IPS-NIHi11 (cell line): ENCODE measurements at places on chromosomes 13 and 19.

GRCh38 chr13:113047587-113047986 is 58.0 kb upstream of the F7 start:
- DNase-seq: no peak

DNA sequence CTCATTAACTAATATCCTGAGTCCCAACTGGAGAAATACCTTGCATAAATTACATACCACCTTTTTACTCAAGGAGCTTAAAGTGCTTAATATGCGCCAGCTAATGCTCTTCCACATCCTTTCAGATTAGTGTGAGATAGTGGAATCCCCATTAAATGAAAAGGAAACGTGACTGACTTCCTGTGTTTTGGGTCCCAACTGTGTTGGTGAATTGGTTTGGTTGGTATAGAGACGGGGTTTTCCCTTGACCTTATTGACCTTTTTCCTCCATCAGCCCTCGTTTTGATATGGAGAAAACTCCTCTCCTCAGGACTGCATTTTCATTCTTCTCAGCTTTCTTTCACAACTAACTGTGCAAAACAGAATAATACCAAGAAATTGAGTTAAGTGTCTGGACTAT is 163.5 kb downstream of the PAN3 start:
- DNase-seq: no peak

- DNase-seq: peak; percentile 78
These were observed 7.2 kb downstream of the ZNF296 start for GRCh38 chr19:45069056-45069455.

DNA sequence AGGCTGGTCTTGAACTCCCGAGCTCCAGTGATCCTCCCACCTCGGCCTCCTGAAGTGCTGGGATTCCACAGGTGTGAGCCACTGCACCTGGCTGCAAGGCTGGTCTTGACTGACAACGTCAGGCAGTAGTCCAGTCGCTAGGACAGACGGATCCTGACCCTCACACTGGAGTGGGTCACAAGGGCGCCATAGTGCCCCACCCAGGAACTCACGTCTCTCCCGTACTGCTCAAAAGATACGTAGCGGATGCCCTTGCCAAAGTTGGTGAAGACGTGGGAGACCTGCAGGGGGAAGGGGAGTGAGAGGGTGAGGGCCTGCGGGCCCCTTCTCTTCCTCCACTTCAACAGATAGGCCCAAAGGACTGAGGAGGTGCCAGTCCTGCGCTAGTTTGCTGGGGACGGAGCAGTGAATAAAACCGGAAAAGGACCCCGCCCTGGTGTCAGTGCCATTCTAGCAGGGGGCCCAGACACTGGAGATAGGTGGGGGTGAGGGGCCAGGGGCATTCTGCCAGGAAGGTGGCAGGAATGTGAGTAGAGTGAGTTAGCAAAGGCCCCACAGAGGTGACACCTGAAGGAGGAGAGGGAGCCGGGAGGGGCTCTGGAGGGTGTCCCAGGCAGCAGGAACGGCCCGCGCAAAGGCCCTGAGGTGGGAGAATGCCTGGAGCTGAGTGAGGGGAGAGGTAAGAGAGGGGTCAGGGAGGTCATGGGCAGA is 11.9 kb downstream of the MRPS12 start:
- DNase-seq: no peak

- no peak for DNase-seq
These were observed 502.0 kb downstream of the LIG4 start for GRCh38 chr13:107713314-107713713.

DNA sequence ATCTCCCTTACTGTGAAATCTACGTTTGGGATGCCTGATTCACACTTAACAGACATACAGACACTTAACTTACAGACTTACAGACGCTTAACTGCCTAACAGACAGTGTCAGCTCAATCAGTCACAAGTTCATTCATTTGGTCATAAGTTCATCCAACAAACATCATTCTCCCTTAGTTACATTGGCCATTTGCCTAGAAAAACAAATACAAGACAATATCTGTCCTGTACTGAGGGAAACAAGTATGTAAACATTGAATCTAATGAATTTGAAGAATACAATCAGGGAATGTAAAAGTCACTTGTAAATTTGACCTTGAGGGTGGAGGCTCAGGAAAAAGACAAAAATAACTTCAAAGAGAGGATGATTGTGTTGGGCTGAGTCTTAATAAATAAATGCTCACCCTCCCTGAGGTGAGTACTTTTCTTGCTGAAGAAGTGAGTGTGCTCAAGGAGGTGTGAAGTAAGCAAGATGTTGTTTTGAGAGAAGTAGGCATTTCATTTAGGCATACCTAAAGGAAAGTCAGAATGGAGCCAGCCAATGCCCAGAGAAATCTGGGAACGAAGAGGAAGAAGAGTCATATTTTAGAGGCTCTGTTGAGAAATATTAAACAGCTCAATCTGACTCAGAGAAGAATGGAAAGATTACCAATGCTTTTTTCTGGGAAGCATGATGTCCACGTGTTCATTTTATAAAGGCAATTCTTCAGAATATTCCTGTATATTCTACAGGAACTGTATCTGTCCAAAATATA is 958.4 kb upstream of the SLC10A2 start:
- DNase-seq: no peak

DNA sequence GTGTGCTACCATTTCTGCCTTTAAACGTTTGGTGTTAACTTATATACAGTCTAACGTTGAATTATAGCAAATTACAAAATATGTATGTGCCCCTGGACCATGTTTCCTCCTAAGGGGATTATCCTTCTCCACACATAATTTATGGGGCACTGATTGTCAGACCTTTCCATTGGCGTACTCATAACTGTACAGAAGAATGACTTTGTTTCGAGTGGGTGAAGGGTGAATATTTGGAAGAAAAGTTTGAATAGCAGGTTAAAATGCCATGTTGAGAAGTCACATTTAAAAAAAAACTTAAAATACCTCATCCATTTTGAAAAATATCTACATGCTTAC is 58.8 kb downstream of the SLC10A2 start:
- DNase-seq: no peak

GRCh38 chr13:41707194-41707821 is 250.0 kb downstream of the RGCC start:
- DNase-seq: no peak

DNA sequence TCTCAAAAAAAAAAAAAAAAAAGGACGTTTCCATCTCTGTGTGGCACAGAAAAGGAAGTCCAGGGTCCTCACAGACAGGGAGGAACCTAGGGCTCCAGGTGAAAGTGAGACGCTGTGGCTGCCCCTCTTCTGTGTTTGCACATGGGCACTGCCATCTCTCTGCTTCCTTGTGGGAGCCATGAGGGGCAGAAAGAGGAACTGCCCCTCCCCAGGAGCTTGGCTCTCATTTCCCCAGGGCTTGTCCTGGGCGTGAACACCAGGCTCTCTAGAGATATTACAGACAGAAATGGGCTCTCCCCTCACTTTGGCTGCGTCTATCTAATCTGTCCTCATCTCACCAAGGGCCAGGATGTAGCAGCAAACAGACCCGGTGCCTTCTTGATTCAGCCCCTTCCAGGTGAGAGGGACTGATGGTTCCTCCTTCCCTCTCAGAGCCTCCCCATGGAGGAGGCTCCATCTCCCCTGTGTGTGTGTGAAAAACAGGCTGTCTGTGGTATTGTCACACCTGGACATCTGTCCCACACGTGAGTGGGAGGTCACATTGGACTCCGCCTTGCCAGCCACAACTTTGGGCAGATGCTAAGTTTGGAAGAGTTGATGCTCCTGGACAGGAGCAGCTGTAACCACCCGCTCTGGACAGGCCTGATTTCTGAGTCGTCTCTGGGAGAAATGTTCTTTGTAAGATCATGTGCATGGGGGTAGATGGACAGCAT is 840 bp upstream of the LILRA4 start:
- DNase-seq: no peak

GRCh38 chr13:113157206-113157928 is 1.1 kb upstream of the PROZ start:
- no peak for DNase-seq

DNA sequence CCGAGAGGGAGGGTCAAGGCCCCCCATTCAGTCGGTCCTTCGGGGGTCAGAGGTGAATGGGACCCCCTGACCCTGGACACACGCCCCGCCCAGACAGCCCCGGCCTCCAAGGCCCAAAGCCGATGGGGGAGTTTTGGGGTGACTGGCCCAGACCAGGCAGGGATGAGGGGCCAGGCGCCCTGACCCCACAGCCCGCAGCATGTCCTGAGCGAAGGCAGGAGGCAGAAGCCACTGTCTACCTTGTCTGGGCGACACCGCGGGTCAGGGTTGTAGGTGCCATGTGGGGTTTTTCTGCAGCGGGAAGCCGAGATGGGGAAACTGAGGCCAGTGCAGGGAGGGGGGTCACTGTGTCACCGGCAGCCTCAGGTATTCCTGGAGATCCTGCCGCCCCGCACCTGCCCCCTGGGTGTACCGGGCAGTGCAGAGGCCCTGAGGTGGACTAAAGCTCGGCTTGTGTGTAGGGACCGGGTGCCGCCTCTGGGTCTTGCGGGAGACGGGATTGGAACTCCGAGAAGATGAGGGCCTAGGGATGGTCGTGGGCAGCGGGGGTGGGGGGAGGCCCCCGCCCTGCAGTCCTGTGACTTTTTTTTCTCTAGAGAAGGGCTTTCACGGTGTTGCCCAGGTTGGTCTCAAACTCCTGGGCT is 8.5 kb downstream of the ARID3A start:
- no peak for DNase-seq

- no peak for DNase-seq
These were observed 275.0 kb upstream of the DACH1 start for GRCh38 chr13:72141855-72142519.

DNA sequence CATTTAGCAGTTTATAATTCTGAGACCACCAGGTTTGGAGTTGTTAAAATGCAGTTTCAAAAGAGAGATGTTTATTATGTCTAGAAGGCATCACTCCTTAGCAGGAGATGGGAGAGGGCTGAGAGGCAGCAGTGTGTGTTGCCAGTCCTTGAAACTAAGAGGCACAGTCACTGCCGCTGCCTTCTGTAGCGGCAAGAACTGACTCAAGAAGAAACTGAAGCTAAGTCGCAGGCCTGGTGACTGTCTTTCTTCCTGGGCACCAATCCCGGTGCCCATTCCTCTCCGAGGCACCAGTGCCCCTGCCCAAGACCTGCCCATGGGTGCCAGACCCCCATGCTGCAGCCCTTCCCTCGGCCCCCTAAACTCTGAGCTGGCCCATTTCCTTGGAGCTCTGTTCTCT is 20.1 kb downstream of the N4BP2L1 start:
- DNase-seq: no peak

- DNase-seq: no peak
These were observed 23.1 kb downstream of the TMED1 start for GRCh38 chr19:10812902-10813404.

- no peak for DNase-seq
These were observed 15.3 kb downstream of the SYMPK start for GRCh38 chr19:45847663-45848062.

DNA sequence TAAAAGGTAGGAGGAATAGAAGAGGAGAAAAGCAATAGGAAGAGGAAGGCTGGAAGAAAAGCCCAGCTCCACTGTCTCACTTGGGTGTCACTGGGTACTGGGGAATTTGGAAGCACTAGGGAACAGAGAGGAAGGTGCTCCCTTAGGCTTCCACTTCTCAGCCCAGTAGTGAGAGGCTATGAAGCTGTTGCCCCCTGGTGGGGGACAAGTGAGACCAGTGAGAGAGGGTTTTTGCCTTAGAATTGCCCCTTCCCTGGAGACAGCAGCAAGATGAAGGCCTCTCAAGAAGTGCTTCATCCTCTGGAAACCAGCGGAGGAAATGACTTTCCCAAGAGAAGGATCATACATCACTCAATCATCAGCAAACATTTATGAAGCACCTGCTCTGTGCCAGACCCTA is 4.7 kb upstream of the ZNF606 start:
- no peak for DNase-seq

DNA sequence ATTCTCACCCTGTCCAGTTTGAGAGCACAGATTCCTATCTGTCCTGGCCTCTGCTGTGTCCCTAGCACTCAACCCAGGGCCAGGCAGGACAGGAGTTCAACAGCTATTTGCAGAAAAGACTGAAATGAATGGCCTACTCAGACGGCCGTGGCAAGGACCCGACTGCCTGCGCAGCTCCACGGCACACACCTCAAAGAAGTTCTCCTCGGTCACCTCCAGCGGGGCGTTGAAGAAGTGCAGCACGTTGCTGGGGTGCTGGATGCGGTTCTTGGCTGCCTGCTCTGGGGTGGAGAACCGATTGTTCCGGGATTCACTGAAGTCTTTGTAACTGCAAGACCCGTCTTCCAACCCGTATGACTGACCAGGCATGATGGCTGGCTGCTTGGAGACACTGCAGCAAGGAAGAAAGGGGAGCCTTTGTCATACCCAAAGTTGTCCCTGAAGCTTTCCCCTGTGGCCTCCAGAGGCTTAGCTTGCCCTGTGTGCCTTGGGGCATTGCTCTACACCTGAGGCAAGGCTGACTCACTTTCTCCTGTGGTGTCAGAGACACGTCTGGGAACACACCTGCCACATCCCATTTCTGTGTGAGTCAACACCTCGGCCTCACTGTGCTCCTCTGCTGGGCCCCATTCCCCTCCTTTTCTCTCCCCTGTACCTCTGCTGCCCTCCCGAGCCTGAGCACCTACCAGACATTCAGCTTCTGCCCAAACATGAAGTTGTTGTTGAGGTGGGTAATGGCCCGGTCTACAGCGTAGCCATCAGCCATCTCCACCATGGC is 6.8 kb upstream of the ECH1 start:
- DNase-seq: no peak

DNA sequence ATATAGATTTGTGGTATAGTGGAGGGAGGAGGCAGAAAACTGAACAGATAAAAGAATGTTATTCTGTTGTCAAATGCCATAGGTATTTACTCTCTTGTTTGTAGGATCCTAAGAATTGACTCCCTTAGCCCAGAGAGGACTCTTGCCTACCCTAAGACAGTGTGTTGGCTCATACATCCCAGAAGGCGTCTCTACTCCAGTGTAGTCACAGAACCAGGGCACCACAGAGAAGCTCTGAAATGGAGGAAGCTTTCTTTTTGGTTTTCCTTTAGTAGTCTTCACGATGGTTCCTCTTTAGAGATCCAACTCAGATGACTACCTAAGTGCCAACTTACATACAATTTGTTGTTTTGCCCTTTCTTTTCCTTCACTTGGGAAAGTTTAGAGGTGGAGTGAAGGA is 14.0 kb downstream of the GPR183 start:
- DNase-seq: no peak

- no peak for DNase-seq
These were observed 833.9 kb downstream of the SLITRK1 start for GRCh38 chr13:83048419-83048818.

DNA sequence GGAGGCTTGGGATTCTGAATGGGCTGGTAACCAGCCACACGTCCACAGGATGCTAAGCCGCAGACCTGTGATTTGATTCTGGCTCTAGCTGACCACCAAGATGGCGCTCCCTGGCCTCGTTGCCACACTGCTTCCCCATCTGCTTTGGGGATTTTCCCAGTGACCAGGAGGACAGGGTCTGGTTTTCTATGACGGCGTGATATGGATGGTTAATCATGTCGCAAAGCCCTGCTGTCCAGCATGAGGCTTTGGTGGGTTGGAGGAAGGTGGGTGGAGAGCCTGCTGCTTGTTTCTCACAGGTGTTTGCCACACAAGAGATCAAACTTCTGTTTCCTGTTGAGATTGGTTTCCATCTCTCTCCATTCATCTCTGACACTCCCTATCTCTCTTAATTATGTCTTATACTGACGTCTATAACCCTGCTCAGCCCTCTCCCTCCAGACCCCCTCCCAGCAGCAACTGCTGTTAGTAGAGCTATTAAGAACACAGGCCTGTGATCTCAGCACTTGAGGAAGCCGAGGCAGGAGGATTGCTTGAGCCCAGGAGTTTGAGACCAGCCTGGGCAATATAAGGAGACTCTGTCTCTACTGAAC is 102.7 kb downstream of the SIPA1L3 start:
- DNase-seq: no peak

GRCh38 chr13:97366172-97366688 is 67.7 kb upstream of the RAP2A start:
- DNase-seq: no peak
